ENCODE measurements at places on chromosomes 11 and 22. TPM values are rescaled to one million over a fixed set of nuclear protein-coding genes. Genes with fewer than 3 reads are reported as not detected.

RIMBP3C gene
- total RNA-seq = not detected

WT1 gene
- total RNA-seq = not detected

SYT9 gene
- not detected for total RNA-seq

CARD18 gene
- not detected for total RNA-seq

OR10A2 gene
- total RNA-seq = not detected

IGSF22 gene
- 0.17 TPM for total RNA-seq

P2RY6 gene
- 0.22 TPM for total RNA-seq

CAVIN3 gene
- 0.55 TPM for total RNA-seq

RAPSN gene
- total RNA-seq = 3.5 TPM
